ENCODE measurements at places on chromosomes 11 and 22. TPM values are rescaled to one million over a fixed set of nuclear protein-coding genes. Genes with fewer than 3 reads are reported as not detected.

- peaks cover 33% of the 10 kb centered on the region for H3K4me1 ChIP-seq
- H3K27ac ChIP-seq: no peak overlapping the region
- no peaks in the 10 kb centered on the region for H3K27me3 ChIP-seq
- H3K4me3 ChIP-seq: no peak overlapping the region
- H3K36me3 ChIP-seq: peaks cover 12% of the 10 kb centered on the region
Measured at GRCh38 chr22:46681010-46681409, 57.0 kb downstream of the CERK start.

- DNase-seq: no peak
- peaks cover 3% of the 10 kb centered on the region for H3K27me3 ChIP-seq
- H3K4me1 ChIP-seq: no peaks in the 10 kb centered on the region
- H3K4me3 ChIP-seq: no peak overlapping the region
- H3K36me3 ChIP-seq: no peaks in the 10 kb centered on the region
- H3K27ac ChIP-seq: no peak overlapping the region
Measured at GRCh38 chr11:15143855-15144254, 29.1 kb downstream of the INSC start.

GRCh38 chr11:79184285-79184684 lies 256.5 kb downstream of the TENM4 start:
- H3K36me3 ChIP-seq: no peaks in the 10 kb centered on the region
- no peaks in the 10 kb centered on the region for H3K4me1 ChIP-seq
- H3K27me3 ChIP-seq: no peaks in the 10 kb centered on the region

Gene PATE4
- not detected for total RNA-seq

DNA sequence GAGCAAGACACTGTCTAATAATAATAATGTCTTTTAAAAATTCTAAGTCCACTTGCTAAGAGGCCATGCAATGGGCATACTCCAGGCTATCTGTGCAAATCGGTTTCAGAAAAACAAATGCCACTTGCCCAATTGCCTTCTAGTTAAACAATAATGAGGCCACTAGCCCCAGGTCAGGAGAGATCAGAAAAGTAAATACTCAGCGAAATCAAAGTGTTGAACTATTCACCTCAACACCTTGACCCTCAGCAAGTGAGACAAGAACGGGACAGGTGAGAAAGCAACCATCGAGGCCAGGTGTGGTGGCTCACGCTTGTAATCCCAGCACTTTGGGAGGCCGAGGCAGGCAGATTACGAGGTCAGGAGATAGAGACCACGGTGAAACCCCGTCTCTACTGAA lies 72.3 kb upstream of the SYN3 start:
- H3K36me3 ChIP-seq: no peaks in the 10 kb centered on the region
- DNase-seq: no peak
- no peak overlapping the region for H3K4me3 ChIP-seq
- H3K27ac ChIP-seq: no peak overlapping the region

Gene OR8D1
- not detected for total RNA-seq

DNA sequence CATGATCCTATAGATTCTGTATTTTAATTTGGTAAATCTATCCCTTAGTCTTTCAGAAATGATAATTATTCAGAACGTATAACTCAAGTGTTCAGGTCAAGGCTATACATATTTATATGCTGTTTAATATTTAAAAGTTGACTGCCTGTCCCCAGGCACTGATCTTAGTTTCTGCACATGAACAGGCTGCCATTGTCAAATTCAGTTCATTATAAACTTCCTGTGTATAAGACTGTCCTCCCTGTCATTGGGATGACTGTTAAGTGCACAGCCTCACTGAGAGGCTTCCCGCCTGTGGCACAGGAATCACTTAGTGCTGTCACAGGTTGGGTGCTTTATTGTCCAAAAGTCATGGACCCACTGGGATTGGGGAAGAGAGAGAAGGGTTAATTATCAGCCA lies 92.1 kb upstream of the TTC12 start:
- no peaks in the 10 kb centered on the region for H3K36me3 ChIP-seq
- H3K27ac ChIP-seq: no peak overlapping the region
- H3K4me1 ChIP-seq: no peaks in the 10 kb centered on the region
- no peak for DNase-seq
- H3K27me3 ChIP-seq: peaks cover 14% of the 10 kb centered on the region

DNA sequence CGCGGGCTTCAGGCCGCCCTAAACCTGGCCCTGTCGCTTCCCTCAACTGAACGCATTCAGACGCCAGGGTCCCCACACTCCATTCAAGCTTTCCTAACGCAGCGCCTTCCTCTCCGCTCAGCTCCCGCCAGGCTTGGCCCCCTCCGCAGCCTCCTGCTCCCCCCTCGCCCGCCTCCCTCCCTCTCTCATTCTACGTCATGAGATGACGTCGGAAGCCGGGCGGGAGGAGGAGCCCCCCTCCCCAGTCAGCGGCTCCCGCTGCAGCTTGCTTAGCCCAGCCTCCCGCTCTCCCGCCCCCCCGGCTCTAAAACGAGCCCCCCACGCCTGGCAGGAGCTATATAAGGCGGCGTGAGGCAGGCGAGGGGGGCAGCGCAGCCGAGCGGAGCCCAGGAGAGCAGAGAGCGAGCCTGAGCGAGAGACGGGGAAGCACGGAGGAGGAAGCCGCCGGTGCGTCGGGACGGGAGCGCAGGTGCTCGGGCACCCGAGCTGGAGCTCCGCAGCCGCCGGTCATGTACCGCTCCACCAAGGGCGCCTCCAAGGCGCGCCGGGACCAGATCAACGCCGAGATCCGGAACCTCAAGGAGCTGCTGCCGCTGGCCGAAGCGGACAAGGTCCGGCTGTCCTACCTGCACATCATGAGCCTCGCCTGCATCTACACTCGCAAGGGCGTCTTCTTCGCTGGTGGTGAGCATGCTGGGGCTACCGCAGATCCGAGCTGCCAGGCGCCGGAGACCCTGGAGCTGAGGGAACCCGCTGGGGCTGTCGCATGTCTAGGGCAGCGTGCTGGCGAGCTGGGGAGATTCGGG lies at the start of gene NPAS4:
NPAS4 (plus strand) TSS at position 365 of the 806 bp plus-strand sequence; CDS start at position 510, 145 bp downstream.
- H3K36me3 ChIP-seq: no peaks in the 10 kb centered on the region
- no peak within 1 kb of the TSS for H3K27ac ChIP-seq
- no peak for DNase-seq
- peaks cover 33% of the 10 kb centered on the region for H3K27me3 ChIP-seq
- H3K4me3 ChIP-seq: no peak within 1 kb of the TSS
- peaks cover 29% of the 10 kb centered on the region for H3K4me1 ChIP-seq

- H3K27ac ChIP-seq: no peak overlapping the region
- no peak overlapping the region for H3K4me3 ChIP-seq
- no peaks in the 10 kb centered on the region for H3K36me3 ChIP-seq
- no peak for DNase-seq
Measured at GRCh38 chr22:22803285-22803853, 84.2 kb upstream of the IGLL5 start.

- peak overlapping the region; percentile 98 for H3K27ac ChIP-seq
- peaks cover 40% of the 10 kb centered on the region for H3K4me1 ChIP-seq
- peaks cover 22% of the 10 kb centered on the region for H3K36me3 ChIP-seq
- peak overlapping the region; percentile 90 for H3K4me3 ChIP-seq
- DNase-seq: no peak
Measured at GRCh38 chr11:67506426-67507051, 1.4 kb upstream of the PITPNM1 start.

GRCh38 chr22:50305923-50306566 lies 1.4 kb downstream of the PLXNB2 start:
- H3K4me1 ChIP-seq: peaks cover 6% of the 10 kb centered on the region
- no peaks in the 10 kb centered on the region for H3K36me3 ChIP-seq
- DNase-seq: peak; percentile 53
- peak overlapping the region; percentile 54 for H3K4me3 ChIP-seq

DNA sequence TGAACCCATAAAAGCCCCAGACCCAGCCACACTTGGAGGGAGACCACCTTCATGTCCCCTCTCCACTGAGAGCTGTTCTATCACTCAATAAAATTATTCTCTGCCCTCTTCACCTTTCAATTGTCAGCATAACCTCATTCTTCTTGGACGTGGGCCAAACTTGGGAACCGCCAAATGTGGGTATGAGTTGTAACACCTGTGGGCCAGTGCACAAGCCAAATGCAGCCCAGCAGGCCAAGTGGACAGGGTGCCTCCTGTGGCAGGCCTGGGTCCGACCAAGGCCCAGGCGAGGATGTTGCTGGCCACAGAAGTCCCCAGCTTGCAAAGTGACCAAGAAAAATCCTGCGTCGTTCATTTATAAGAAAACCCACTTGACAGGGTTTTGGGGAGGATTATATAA lies 621.2 kb downstream of the METTL15 start:
- no peaks in the 10 kb centered on the region for H3K27me3 ChIP-seq
- H3K36me3 ChIP-seq: no peaks in the 10 kb centered on the region
- no peak overlapping the region for H3K4me3 ChIP-seq
- H3K4me1 ChIP-seq: no peaks in the 10 kb centered on the region

DNA sequence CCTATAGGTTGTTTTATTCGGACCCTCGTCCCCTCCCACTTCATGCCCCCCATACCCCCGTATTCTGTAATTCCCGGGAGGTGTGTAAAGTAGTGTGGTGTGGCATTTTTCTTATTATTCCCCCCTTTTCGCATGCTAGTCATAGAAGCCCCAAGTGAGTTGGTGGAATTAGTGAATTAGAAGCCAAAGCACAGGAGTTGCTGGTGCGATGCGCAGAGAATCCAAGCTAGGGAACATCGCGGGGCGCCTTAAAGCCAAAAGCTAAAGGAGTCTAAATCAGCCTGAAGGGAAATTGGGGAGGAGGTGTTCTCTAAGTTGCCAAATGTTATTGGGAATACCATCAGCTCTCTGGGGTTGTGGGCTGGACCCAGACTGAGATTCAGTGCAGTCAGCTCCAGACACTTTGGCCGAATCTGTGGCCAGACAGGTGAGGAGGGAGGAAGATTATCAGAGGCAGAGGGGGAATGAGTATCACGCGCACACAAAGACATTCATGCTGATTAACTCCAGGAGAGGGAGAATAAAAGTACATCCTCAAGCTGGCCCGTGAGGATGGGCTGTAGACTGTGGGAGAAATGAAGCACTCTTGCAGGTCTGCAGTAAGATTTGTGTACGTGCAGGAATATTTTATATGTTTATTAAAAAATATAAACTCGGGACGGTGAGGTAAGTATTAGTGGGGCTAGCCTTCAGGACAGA lies 102.8 kb upstream of the HSD17B12 start:
- DNase-seq: no peak
- no peak overlapping the region for H3K27ac ChIP-seq
- no peak overlapping the region for H3K4me3 ChIP-seq
- peaks cover 86% of the 10 kb centered on the region for H3K27me3 ChIP-seq

GRCh38 chr11:111364503-111364902 lies 14.6 kb downstream of the POU2AF1 start:
- DNase-seq: no peak
- H3K4me3 ChIP-seq: no peak overlapping the region
- H3K27ac ChIP-seq: no peak overlapping the region
- peaks cover 14% of the 10 kb centered on the region for H3K4me1 ChIP-seq

GRCh38 chr11:104830080-104830479 lies 68.2 kb downstream of the CASP12 start:
- no peak for DNase-seq
- H3K36me3 ChIP-seq: no peaks in the 10 kb centered on the region
- H3K27me3 ChIP-seq: no peaks in the 10 kb centered on the region
- no peak overlapping the region for H3K27ac ChIP-seq
- no peaks in the 10 kb centered on the region for H3K4me1 ChIP-seq

DNA sequence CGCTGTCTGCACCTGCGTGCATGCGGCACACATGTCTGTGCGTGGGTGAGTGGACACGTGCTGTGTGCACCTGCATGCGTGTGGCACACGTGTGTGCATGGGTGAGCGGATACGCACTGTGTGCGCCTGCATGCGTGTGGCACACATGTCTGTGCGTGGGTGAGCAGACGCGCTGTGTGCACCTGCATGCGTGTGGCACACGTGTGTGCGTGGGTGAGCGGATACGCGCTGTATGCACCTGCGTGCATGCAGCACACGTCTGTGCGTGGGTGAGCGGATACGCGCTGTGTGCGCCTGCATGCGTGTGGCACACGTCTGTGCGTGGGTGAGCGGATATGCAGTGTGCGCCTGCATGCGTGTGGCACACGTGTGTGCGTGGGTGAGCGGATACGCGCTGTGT lies 27.1 kb upstream of the ACR start:
- H3K4me3 ChIP-seq: no peak overlapping the region
- no peak overlapping the region for H3K27ac ChIP-seq
- H3K27me3 ChIP-seq: no peaks in the 10 kb centered on the region
- no peak for DNase-seq
- H3K36me3 ChIP-seq: no peaks in the 10 kb centered on the region

GRCh38 chr22:43883719-43884415 lies 7.9 kb downstream of the PNPLA5 start:
- no peak overlapping the region for H3K4me3 ChIP-seq
- H3K36me3 ChIP-seq: no peaks in the 10 kb centered on the region
- DNase-seq: no peak
- no peak overlapping the region for H3K27ac ChIP-seq

Gene MS4A8
- not detected for total RNA-seq

Gene PHOX2A
- total RNA-seq: not detected

Gene NXPE1
- not detected for total RNA-seq

- no peak for DNase-seq
- no peak overlapping the region for H3K4me3 ChIP-seq
- H3K27ac ChIP-seq: no peak overlapping the region
- H3K36me3 ChIP-seq: no peaks in the 10 kb centered on the region
- no peaks in the 10 kb centered on the region for H3K4me1 ChIP-seq
Measured at GRCh38 chr11:101326141-101326540, 196.5 kb upstream of the PGR start.

- no peak overlapping the region for H3K27ac ChIP-seq
- DNase-seq: no peak
- peaks cover 10% of the 10 kb centered on the region for H3K4me1 ChIP-seq
- no peaks in the 10 kb centered on the region for H3K27me3 ChIP-seq
- H3K4me3 ChIP-seq: no peak overlapping the region
Measured at GRCh38 chr11:69304686-69305085, 10.7 kb downstream of the MYEOV start.

- DNase-seq: no peak
- H3K4me3 ChIP-seq: no peak overlapping the region
- no peaks in the 10 kb centered on the region for H3K36me3 ChIP-seq
- no peak overlapping the region for H3K27ac ChIP-seq
Measured at GRCh38 chr11:8775332-8775731, 92.7 kb downstream of the RPL27A start.

- peak overlapping the region; percentile 18 for H3K27ac ChIP-seq
- peak; percentile 32 for DNase-seq
- no peak overlapping the region for H3K4me3 ChIP-seq
- H3K36me3 ChIP-seq: no peaks in the 10 kb centered on the region
- no peaks in the 10 kb centered on the region for H3K27me3 ChIP-seq
- H3K4me1 ChIP-seq: peaks cover 22% of the 10 kb centered on the region
Measured at GRCh38 chr11:16795146-16795545, 56.7 kb downstream of the C11orf58 start.

DNA sequence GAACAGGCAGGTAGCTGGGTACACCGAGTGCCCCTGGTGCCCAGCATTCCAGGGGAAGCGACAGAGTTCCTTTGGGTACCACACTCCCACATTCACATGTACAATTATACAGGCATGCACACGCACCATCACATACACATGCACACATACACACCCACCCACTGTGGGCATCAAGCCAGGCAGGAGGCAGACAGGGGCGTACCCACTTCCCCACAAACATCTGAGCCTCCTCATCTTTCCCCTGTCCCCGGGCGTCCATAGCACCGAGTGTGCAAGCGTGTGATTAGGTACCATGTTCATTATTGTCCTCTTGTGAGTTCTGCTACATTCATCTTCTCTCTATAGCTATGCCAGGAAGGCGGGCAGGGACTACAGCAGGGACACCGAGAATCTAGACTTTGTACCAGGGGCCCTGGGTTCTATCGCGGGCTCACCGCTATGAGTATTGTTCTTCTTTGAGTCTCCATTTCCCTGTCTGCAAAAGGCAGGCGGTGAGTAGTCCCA lies 2.1 kb upstream of the CARD10 start:
- peaks cover 12% of the 10 kb centered on the region for H3K4me1 ChIP-seq
- no peak overlapping the region for H3K27ac ChIP-seq
- no peaks in the 10 kb centered on the region for H3K36me3 ChIP-seq
- DNase-seq: no peak
- H3K4me3 ChIP-seq: no peak overlapping the region

Gene APLNR
- not detected for total RNA-seq

Gene SCUBE1
- total RNA-seq: not detected
